ENCODE measurements at places on chromosomes 4 and X.

GRCh38 chrX:29067351-29067750, 480.1 kb downstream of the IL1RAPL1 start:
- DNase-seq: no peak

- DNase-seq: no peak
Observed at GRCh38 chr4:10461850-10462400, 4.7 kb upstream of the ZNF518B start.

DNA sequence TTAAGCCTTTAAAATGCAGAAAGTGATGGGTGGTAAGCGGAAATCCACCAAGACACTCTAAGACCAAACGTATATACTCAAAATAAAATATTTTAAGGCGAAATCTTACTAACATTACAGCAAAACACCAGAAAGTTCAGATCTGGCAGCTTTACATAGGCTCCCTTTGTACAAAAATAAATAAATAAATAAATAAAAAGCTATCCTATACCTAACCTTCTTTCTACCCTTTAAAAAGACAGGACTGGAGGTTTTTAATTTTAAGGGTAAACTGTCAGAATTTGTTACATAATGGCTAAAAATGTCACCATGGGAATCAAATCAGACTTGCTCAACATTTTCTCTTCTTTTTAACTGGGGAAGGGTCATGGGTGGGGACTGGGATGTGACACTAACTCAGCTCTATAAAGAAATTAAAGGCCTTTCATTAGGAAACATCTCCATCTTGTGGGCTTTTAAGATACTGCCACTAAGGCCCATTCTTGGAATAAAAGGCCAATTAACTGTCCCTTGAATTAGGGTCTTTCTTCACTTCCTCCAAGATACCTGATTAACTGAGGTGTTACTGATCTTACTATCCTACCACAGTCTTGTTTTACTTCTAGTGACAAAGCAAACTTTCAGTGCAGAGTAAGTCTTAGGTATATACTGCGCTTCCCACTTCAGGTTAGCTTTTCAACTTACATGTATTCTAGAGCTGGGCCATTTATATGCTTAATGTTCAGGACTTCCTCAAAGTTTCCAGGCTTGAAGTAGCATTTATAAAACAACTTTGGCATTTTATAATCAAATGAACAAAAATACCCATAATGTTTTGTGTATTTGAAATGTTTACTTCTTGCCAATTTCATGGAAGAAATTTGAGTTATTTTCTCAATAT, 13.3 kb downstream of the HNRNPD start:
- DNase-seq: no peak

GRCh38 chr4:164210377-164210776, 543.6 kb upstream of the SMIM31 start:
- DNase-seq: no peak

- DNase-seq: no peak
Observed at GRCh38 chr4:11632025-11632424, 203.3 kb upstream of the HS3ST1 start.

- no peak for DNase-seq
Observed at GRCh38 chr4:55249476-55249875, 96.6 kb upstream of the SRD5A3 start.

- DNase-seq: no peak
Observed at GRCh38 chr4:33696041-33696440, 2548.3 kb downstream of the ARAP2 start.

GRCh38 chr4:122702939-122703338, 29.6 kb upstream of the BBS12 start:
- DNase-seq: no peak
